Keratinocyte (primary cell): ENCODE measurements at places on chromosomes 2 and 18. TPM values are rescaled to one million over a fixed set of nuclear protein-coding genes. Genes with fewer than 3 reads are reported as not detected.
A peak's percentile ranks its signal among the peaks of the same experiment; 100 is the strongest.

DNA sequence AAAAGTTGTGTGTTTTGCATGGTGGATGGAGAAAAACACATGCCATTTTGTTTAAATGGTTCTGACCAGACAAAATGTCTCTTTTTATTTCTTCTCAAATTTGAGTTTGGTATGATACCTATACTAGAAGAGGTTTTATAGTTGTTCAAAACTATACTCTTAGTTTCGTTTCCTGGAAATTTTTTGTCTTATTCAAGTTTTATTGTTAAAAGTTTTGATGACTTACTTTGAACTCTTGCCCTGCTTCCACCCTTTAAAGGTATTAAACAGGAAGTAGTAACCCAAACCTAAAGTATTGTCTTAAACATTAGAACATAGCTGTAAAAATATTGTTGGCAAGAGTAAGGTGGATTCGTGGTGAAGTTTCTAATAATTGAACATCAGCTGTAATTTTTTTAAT is 98.2 kb downstream of the BABAM2 start:
- no peaks in the 10 kb centered on the region for H3K36me3 ChIP-seq
- peaks cover 32% of the 10 kb centered on the region for H3K4me1 ChIP-seq
- no peak overlapping the region for H3K4me3 ChIP-seq
- H3K27me3 ChIP-seq: no peaks in the 10 kb centered on the region
- H3K27ac ChIP-seq: peak overlapping the region; percentile 53

DNA sequence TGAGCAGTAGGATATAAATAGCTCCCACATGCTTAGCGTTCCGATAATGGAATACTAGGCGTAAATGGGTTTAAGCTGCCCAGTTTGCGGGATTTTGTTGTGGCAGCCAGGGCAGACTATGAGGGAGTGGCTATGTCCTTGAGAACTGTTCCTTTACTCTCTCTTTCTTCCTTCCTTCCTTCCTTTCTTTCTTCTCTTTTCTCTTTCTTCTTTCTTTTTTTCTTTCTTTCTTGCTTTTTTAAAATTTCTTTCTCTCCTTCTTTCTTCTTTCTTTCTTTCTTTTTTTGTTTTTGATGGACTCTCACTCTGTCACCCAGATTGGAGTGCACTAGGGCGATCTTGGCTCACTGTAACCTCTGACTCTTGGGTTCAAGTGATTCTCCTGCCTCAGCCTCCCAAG is 9.1 kb upstream of the PRELID3A start:
- DNase-seq: no peak
- no peaks in the 10 kb centered on the region for H3K27me3 ChIP-seq

ACOXL gene
- polyA plus RNA-seq: 0.04 to 0.16 TPM (median 0.15 TPM) in 3 replicates

DNA sequence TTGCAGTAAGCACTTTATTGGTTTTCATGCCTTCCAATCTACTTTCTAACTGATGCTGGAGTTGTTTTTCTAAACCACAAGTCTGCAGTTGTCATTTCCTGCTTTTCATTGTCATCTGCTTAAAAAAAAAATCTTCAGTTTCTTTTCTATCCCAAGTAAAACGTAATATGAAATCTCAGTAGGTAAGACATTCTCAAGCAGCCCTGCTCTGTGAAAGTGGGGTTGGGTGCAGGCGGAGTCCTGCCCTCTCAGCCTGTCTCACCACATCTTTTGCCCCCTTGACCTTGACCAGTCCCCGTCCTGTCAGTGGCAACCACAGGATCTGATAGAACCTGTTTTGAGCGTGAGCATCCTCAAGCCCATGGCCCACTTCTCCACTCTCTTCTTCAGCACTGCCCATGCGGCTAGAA is 80.0 kb upstream of the CPO start:
- H3K36me3 ChIP-seq: no peaks in the 10 kb centered on the region
- no peak overlapping the region for H3K4me3 ChIP-seq
- no peak overlapping the region for H3K27ac ChIP-seq
- H3K4me1 ChIP-seq: no peaks in the 10 kb centered on the region
- H3K27me3 ChIP-seq: no peaks in the 10 kb centered on the region

- H3K27ac ChIP-seq: no peak overlapping the region
- no peaks in the 10 kb centered on the region for H3K36me3 ChIP-seq
- no peak for DNase-seq
- peaks cover 2% of the 10 kb centered on the region for H3K4me1 ChIP-seq
Observed at GRCh38 chr2:196587739-196588138, 51.8 kb upstream of the CCDC150 start.

TNS1 gene
- polyA plus RNA-seq: 1.7 to 2.9 TPM (median 2.5 TPM) in 3 replicates

FAM110C gene
- polyA plus RNA-seq: 25.1 to 38.0 TPM (median 26.3 TPM) in 3 replicates

GRCh38 chr18:76399613-76400391 is 95.2 kb downstream of the ZNF516 start:
- peaks cover 9% of the 10 kb centered on the region for H3K36me3 ChIP-seq
- no peak overlapping the region for H3K27ac ChIP-seq
- H3K4me3 ChIP-seq: no peak overlapping the region
- DNase-seq: no peak
- peaks cover 7% of the 10 kb centered on the region for H3K4me1 ChIP-seq

- no peak for DNase-seq
- H3K36me3 ChIP-seq: no peaks in the 10 kb centered on the region
- no peaks in the 10 kb centered on the region for H3K27me3 ChIP-seq
- no peak overlapping the region for H3K27ac ChIP-seq
- H3K4me3 ChIP-seq: no peak overlapping the region
- H3K4me1 ChIP-seq: no peaks in the 10 kb centered on the region
Observed at GRCh38 chr2:208792766-208793165, 386.2 kb downstream of the PTH2R start.
